Neural progenitor cell (in vitro differentiated cells): ENCODE measurements at places on chromosomes 5 and 9.

DNA sequence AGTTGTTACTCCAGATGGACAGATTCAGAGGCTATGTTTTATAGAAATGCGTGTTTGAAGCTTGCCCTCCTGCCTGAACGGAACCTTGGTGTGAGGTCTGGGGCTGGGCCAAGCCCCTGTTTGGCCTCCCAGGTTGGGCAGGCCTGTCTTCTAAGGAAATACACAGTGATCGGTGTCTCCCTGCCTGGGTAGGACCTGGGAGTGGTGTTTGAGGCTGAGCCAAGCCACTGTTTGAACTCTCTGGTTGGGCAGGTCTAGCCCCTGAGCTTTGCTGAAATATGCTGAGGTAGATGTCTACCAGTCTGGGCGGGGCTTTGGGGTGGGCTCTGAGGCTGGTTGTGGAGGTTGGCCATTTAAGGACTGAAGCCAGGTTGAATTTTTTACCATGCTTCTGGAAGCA is 90.5 kb downstream of the DMXL1 start:
- H3K4me1 ChIP-seq, result no peaks in the 10 kb centered on the region
- no peak overlapping the region for H3K4me3 ChIP-seq
- no peak overlapping the region for H3K27ac ChIP-seq
- no peaks in the 10 kb centered on the region for H3K27me3 ChIP-seq
- H3K36me3 ChIP-seq, result no peaks in the 10 kb centered on the region

DNA sequence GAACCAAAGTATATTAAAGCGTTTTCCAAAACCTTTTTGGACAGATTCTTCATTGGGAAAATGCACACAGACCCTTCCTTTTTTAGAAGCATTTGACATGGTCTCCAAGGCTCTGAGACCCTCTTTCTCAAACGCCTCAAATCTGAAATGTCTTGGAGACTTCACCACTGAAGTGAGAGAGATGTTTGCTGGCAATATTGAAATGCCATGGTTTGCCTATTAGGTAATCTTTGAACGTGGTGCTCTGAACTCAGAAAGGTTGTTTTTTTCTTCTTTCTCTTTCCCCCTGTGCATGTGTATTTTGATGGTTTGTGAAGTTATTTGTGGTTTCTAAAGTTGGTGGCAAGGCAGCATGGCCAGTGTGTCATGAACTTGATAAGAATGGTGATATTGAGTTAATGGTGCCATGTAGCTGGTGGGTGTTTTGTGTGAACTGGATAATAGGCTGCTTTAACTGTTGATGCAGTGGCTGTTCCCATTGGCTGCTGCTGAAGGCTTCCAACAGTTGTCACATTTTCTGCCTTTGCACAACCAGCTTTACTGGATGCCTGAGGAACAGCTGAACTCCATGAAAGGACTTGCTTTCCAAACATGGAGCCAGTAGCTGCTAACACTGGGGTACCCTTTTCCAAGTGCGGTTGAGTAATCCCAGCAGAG is 1.7 kb downstream of the PALM2AKAP2 start:
- DNase-seq, result no peak
- no peak overlapping the region for H3K27ac ChIP-seq
- H3K27me3 ChIP-seq, result peaks cover 22% of the 10 kb centered on the region
- H3K36me3 ChIP-seq, result no peaks in the 10 kb centered on the region
- peaks cover 17% of the 10 kb centered on the region for H3K4me1 ChIP-seq

- H3K4me1 ChIP-seq, result peaks cover 26% of the 10 kb centered on the region
- H3K4me3 ChIP-seq, result no peak overlapping the region
- H3K27ac ChIP-seq, result no peak overlapping the region
- no peaks in the 10 kb centered on the region for H3K36me3 ChIP-seq
- H3K27me3 ChIP-seq, result no peaks in the 10 kb centered on the region
Measured at GRCh38 chr9:124274226-124274625, 16.5 kb downstream of the NEK6 start.

DNA sequence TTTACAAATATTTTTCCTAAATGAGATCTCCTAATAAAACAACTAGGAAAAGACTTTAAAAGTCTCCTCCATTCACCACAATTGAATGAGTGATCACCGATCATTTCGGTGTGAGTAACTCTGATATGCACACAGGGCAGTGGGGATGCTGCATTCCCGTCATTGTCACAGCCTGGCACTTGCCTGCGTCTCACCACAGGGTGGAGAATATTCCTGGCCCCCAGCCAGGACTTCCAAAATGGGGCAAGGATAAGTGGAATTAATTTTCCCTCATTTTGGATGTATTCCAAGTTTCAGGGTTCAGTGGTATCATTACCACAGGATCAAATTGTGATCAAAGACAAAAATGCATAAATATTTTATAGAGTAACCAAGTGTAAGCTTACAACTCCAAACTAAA is 107.1 kb downstream of the CTNND2 start:
- H3K36me3 ChIP-seq, result no peaks in the 10 kb centered on the region
- peak; percentile 29 for DNase-seq
- no peaks in the 10 kb centered on the region for H3K27me3 ChIP-seq

- H3K4me3 ChIP-seq, result no peak overlapping the region
- H3K36me3 ChIP-seq, result no peaks in the 10 kb centered on the region
- peaks cover 4% of the 10 kb centered on the region for H3K4me1 ChIP-seq
- no peak for DNase-seq
- H3K27ac ChIP-seq, result no peak overlapping the region
- H3K27me3 ChIP-seq, result no peaks in the 10 kb centered on the region
Measured at GRCh38 chr5:66511491-66511890, 84.7 kb upstream of the MAST4 start.

GRCh38 chr5:160133071-160133917 is 14.0 kb upstream of the PWWP2A start:
- peaks cover 3% of the 10 kb centered on the region for H3K27me3 ChIP-seq
- peak; percentile 74 for DNase-seq
- no peaks in the 10 kb centered on the region for H3K36me3 ChIP-seq
- H3K4me3 ChIP-seq, result peak overlapping the region; percentile 37

DNA sequence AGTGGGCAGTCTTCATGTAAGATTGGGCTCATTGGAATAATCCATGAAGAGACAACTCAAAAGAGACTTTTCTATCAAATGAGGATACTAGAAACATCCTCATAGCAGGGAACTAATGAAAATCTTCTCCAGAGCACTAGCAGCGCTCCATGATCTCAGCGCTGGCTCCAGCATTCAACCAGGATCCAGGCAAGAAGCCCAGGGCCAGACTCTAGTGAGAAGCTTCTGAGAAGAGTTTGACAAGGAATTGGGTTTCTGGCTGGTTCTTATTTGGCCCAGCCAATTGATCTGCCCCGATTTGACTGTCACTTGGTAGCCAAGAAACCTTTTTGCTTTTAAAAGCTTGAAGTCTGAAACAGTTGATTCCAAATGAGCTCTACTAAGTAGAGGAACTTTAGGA is 60.1 kb downstream of the AOPEP start:
- H3K36me3 ChIP-seq, result no peaks in the 10 kb centered on the region
- DNase-seq, result no peak
- H3K27me3 ChIP-seq, result no peaks in the 10 kb centered on the region
- H3K4me1 ChIP-seq, result peaks cover 10% of the 10 kb centered on the region

DNA sequence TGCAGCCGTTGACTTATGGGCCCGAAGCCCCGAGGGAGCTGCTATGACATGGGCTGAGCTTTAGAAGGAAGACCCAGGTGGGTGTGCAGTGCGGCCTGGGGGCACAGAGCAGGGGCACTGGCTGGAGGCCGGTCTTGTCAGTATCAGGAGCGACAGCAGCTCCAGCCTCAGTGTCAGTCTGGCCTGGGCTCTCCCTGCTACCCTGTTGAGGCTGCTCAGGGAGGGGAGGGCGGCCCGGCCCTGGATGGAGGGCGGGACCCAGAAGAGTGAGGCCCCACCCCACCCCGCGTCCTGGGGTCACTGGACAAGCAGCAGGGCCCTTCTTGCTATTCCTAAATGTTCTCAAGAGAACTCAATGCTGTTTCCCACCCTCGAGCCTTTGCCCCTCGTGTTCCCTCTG is 18.0 kb downstream of the GFI1B start:
- DNase-seq, result no peak
- H3K4me3 ChIP-seq, result no peak overlapping the region
- H3K36me3 ChIP-seq, result no peaks in the 10 kb centered on the region
- H3K4me1 ChIP-seq, result peaks cover 9% of the 10 kb centered on the region
- no peak overlapping the region for H3K27ac ChIP-seq

GRCh38 chr5:74948031-74948546 is 81.9 kb upstream of the FAM169A start:
- H3K27me3 ChIP-seq, result no peaks in the 10 kb centered on the region
- no peaks in the 10 kb centered on the region for H3K36me3 ChIP-seq
- DNase-seq, result no peak

DNA sequence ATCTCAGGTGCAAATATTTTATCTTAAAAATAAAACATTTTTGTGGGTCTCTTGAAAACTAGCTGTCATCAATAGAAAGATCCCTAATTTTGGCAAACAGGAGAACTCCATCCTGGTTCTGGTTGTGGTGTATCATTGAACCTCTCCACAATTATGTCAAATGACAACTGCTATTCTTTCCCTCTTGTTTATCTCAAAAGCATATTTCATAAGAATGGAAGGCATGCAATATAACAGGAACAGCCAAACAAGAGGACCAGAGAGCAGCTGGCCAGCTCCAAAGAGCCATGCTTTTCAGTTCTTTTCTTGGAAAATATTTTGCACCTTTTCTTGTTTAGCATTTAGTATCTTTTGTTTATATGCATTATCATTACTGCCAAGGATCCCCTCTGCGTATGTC is 125.4 kb downstream of the ADAMTS6 start:
- H3K27me3 ChIP-seq, result no peaks in the 10 kb centered on the region
- H3K4me3 ChIP-seq, result no peak overlapping the region
- no peaks in the 10 kb centered on the region for H3K36me3 ChIP-seq
- no peaks in the 10 kb centered on the region for H3K4me1 ChIP-seq

GRCh38 chr5:9726931-9727330 is 96.8 kb upstream of the TAS2R1 start:
- no peak overlapping the region for H3K27ac ChIP-seq
- no peaks in the 10 kb centered on the region for H3K27me3 ChIP-seq
- H3K4me1 ChIP-seq, result no peaks in the 10 kb centered on the region
- no peak overlapping the region for H3K4me3 ChIP-seq

GRCh38 chr5:39341896-39342295 is 22.4 kb downstream of the C9 start:
- H3K36me3 ChIP-seq, result no peaks in the 10 kb centered on the region
- H3K4me1 ChIP-seq, result no peaks in the 10 kb centered on the region
- no peak for DNase-seq
- no peak overlapping the region for H3K4me3 ChIP-seq
- no peaks in the 10 kb centered on the region for H3K27me3 ChIP-seq
